Naive thymus-derived CD4-positive, alpha-beta T cell (primary cell): ENCODE measurements at places on chromosomes 2 and 18. TPM values are rescaled to one million over a fixed set of nuclear protein-coding genes. Genes with fewer than 3 reads are reported as not detected.

The ZEB2 gene
- polyA plus RNA-seq: 0.39 TPM

The CNDP1 gene
- 0.12 TPM for polyA plus RNA-seq

The SIGLEC15 gene
- 0.13 TPM for polyA plus RNA-seq

The ABCB11 gene
- not detected for polyA plus RNA-seq

The UGT1A5 gene
- not detected for polyA plus RNA-seq

The BIN1 gene
- 161 TPM for polyA plus RNA-seq

The ADCYAP1 gene
- not detected for polyA plus RNA-seq

The CBLN2 gene
- not detected for polyA plus RNA-seq

The C1GALT1C1L gene
- not detected for polyA plus RNA-seq

The LYPD6 gene
- polyA plus RNA-seq: not detected

The PSTPIP2 gene
- polyA plus RNA-seq: 13.5 TPM

The RUFY4 gene
- not detected for polyA plus RNA-seq

The MROH2A gene
- not detected for polyA plus RNA-seq

The PTH2R gene
- polyA plus RNA-seq: not detected

The IL1R1 gene
- not detected for polyA plus RNA-seq

The ITPRIPL1 gene
- 0.85 TPM for polyA plus RNA-seq

The RABL2A gene
- 14.8 TPM for polyA plus RNA-seq

The LNPK gene
- polyA plus RNA-seq: 13.7 TPM

The UGT1A9 gene
- polyA plus RNA-seq: not detected
